CD4-positive, alpha-beta T cell treated with Interleukin-10 for 1 hour (primary cell): ENCODE measurements at places on chromosomes 3 and 15.

DNA sequence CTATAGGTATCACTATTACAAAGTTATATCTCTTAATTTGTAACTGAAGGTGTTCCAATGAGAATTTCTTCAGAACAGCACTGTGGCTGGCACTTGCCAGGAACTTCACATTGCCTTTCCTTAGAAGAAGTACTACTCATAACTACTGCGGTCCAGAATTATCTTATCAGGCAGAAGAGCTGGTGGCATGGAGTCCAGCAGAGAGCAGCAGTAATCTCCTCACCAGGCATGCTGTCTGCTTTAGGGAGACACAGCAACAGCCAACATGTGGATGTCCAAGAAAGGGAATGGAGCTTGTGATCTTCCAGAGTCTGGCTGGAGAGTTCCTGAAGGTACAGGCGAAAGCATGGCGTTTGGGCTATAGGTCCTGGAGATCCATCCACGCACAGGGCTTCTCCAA is 919.7 kb upstream of the NR2F2 start:
- no peak for DNase-seq

DNA sequence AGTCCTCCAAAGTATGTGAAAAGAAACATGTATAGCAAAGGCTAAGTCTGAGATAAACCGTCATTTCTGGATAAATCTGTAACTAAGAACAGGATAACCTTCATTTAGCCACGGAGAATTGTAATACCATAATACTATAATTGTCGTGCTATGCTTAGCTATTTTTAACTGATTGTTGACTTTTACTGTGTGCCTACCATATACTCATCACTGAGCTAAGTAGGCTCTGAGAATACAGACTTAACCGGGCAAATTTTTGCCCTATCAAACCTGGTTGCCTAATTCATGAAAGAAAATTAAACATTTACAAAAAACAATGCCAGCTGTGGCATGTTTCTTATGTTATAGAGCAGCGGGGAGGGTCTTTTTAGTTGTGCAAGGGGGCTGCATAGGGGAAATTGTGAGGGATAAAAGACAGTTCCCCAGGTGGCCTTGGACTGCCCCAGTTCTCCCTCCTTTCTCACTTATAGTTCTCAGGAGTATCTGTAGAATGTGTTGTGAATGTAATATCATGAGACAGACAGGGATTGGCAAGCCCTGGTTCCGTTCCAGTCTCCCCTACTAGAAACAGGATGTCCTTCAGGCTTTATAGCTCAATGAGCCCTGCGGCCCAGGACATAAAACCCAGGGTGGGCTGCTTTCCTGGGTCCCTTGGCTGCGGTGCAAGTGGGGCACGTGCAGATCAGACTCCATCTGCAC is 318.5 kb downstream of the GBE1 start:
- no peak for DNase-seq

GRCh38 chr3:147389717-147390116 is 16.6 kb downstream of the ZIC4 start:
- no peak for DNase-seq

GRCh38 chr3:157285966-157286365 is 126.0 kb upstream of the CCNL1 start:
- DNase-seq: no peak

GRCh38 chr3:126480206-126480605 is 4.5 kb upstream of the ZXDC start:
- no peak for DNase-seq

GRCh38 chr15:62895139-62895866 is 147.2 kb upstream of the TPM1 start:
- DNase-seq: no peak

DNA sequence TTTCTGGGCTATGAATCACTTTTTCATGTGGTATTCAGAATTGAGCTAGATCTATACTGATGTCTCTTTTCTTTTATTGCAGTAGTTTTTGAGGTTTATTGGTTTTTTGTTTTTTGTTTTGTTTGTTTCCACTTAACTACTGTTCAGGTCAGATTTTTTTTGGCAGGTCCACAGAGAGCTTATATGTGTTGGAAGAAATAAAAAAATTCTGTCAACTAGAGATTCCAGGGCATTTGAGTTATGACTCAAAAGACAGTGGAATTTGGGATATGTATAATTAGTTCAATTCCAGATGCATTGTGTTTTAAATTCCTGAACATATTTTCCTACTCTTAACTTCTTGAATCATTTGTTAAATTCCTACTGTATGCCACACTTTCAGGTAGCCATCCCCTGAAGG is 727.2 kb downstream of the SI start:
- no peak for DNase-seq

- no peak for DNase-seq
Measured at GRCh38 chr15:70596354-70597055, 166.9 kb downstream of the UACA start.

- no peak for DNase-seq
Measured at GRCh38 chr3:33575311-33575710, 135.1 kb upstream of the UBP1 start.

DNA sequence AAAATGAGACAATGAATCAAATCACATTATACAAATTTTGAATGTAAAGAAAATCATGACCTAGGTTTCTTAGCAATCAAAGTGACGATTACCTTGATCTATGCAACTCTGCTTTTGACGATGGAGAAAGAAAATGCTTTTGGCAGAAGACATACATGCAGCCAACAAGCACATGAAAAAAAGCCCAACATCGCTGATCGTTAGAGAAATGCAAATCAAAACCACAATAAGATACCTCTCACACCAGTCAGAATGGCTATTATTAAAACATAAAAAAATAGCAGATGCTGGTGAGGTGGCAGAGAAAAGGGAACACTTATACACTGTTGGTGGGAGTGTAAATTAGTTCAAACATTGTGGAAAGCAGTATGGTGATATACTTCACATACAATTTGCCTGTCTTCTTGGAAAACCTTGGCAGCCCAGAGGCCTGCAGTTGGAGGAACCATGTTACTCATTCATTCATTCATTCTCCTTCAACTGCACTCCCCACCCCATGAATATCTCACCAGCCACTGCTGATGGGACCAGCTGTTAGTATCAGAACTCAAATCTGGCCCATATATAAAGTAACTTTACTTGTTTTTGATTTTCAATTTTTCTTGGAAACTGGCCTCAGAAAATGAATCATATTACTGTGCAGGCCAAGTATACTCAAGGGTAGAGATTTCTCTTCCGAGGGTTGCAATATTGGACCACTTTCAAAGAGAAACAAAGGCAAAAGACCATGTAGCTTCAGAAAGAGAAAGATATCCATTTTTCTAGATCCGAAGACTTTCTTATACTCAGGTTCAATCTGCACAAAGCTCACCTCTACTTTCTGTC is 358.6 kb upstream of the ARHGEF26 start:
- DNase-seq: no peak

DNA sequence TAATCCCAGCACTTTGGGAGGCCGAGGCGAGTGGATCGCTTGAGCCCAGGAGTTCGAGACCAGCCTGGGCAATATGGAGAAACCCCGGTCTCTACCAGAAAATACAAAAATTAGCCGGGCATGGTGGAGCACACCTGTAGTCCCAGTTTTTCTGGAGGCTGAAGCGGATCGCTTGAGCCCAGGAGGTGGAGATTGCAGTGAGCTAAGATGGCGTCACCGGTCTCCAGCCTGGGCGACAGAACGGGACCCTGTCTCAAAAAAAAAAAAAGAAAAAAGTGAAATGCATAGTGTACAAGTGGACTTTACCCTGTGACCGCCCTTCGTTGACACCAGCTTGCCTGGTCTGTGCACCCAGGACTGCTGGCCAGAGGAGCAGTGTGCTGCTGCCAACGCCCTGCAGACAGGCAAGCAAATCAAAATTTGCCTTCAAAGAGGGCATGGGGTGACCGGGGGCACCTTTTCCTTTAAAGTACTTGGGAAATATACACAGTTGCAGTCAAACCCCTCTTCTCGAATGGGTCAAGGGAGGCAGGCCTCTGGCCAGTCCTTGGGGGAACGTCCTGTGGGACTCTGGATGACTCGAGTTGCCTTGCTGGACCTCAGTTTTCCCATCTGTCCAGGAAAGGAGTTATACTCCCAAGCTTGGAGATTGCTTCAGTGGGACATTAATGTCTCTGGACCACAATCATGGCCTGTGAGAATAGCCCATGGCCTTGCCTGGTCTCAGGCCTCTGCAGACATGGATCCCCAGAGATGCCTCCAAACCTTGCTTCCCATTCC is 1.0 kb downstream of the XYLB start:
- no peak for DNase-seq

DNA sequence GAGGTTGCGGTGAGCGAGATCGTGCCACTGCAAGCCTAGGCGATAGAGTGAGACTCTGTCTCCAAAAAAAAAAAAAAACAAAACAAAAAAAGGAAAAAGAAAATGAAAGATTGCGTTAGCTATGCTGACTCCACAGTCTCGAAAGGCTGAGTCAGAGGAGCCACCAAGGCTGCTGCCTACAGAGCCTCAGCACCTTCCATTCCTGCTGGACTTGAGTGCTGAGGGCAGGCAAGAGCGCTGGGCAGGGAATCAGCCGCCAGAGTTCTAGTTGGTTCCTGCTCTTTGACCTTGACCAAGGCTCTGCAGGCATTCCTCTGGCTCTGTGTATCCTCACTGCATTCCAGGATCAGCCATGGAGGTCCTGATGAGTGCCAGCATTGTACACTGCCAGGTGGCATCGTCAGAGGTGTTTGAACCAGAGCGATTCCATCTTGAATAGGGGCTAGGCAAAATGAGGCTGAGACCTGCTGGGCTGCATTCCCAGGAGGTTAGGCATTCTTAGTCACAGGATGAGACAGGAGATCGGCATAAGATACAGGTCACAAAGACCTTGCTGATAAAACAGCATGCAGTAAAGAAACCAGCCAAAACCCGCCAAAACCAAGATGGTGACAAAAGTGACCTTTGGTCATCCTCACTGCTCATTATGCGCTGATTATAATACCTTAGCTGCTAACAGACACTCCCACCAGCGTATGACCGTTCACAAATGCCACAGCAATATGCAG is 5.9 kb downstream of the MESP2 start:
- no peak for DNase-seq

GRCh38 chr3:189132231-189132671 is 39.5 kb upstream of the TPRG1 start:
- peak; percentile 84 for DNase-seq

- peak; percentile 39 for DNase-seq
Measured at GRCh38 chr3:33439546-33440327, 468 bp downstream of the UBP1 start.

GRCh38 chr3:127629467-127630403 is 750 bp downstream of the PODXL2 start:
- DNase-seq: peak; percentile 50

GRCh38 chr3:55405436-55405835 is 81.7 kb downstream of the WNT5A start:
- DNase-seq: no peak

- DNase-seq: no peak
Measured at GRCh38 chr3:171453180-171453886, 6.9 kb downstream of the TNIK start.

- no peak for DNase-seq
Measured at GRCh38 chr3:193452338-193452737, 73.8 kb upstream of the ATP13A5 start.

DNA sequence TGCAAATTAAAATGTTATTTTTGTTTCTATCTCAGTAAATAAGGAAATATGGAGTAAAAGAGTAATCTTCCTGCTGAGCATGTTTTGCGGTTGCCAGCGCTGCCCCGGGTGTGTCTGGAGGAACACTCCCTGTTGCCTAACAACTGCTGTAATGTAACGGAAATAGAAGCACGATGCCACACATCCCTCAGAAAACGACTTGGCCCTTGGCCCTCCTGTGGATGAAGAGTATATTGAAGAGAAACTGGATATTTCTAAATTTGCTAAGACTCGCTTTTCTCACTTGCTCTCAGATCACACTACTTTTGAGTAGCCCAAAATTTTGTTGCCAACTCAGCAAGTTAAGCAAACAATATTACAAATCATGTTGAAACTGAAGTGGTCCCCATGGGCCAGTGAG is 18.9 kb downstream of the CX3CR1 start:
- DNase-seq: peak; percentile 76

DNA sequence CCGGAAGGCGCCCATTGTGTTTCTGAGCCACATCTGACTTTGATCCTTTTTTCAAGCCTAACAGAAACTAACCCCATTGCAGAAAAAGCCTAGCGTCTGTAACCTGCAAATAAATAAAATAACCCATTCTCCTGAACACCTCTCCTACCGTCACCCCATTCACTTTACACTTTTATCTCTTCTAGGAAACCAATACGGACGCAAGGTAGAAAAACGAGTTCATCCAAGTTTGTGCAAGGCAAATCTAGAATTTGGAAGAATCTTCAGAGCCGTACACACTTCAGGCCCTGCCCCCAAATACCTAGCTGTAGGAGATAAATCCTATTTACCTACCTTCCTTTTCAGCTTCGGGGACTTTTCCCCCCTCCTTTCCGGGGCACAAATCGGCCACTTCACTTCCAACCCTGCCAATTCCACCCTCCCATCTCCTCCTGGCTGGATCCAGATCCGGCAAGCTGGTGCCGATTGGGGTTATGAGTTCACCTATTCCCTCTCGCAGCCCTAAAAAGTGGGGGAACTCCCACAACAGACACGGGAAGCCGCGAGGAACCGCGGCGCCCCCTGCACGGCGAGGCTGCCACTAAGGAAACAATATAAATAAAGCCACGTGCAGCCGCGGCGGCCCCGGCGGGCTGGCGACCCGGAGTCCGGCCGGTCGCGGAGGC is 987 bp downstream of the PRTG start:
- DNase-seq: no peak

DNA sequence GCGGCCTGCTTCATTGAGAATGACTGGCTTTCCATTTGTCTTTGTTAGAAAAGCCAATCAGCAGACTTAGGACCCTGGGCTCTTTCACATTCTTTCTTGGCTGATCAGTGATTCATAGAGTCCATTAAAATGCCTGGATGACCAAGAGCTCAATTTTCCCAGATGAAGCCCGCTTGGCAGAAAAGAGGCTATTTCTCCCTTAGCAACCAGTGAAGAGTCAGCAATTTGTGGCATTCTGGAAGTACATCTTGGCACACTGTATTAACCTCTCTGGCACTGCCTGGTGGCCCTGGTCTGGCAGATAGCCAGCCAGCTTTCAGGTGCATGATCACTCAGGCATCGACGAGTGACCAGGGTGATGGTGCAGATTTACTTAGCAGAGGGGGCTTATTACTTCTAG is 145.7 kb upstream of the PLAAT1 start:
- no peak for DNase-seq

DNA sequence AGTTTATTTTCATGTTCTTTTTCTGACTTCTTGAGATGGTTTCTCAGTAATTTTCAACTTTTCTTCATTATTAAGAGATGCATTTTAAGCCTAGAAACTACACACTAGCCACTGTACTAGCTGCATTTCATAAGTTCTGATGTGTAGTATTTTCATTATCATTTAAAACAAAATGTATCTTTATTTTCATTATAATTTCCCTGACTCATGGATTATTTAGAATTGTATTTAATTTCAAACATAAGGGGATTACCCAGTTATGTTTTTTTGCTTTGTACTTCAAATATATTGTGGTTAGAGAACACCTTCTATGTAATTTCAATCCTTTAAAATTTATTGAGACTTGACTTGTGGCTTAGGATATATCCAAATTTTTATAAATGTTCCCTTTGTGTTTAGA is 44.5 kb downstream of the STT3B start:
- DNase-seq: no peak

GRCh38 chr3:174191380-174191779 is 667.8 kb upstream of the NAALADL2 start:
- DNase-seq: no peak
